ENCODE measurements at places on chromosomes 4 and X.

GRCh38 chr4:69546134-69546765 lies 50.5 kb upstream of the UGT2B4 start:
- DNase-seq, result no peak

DNA sequence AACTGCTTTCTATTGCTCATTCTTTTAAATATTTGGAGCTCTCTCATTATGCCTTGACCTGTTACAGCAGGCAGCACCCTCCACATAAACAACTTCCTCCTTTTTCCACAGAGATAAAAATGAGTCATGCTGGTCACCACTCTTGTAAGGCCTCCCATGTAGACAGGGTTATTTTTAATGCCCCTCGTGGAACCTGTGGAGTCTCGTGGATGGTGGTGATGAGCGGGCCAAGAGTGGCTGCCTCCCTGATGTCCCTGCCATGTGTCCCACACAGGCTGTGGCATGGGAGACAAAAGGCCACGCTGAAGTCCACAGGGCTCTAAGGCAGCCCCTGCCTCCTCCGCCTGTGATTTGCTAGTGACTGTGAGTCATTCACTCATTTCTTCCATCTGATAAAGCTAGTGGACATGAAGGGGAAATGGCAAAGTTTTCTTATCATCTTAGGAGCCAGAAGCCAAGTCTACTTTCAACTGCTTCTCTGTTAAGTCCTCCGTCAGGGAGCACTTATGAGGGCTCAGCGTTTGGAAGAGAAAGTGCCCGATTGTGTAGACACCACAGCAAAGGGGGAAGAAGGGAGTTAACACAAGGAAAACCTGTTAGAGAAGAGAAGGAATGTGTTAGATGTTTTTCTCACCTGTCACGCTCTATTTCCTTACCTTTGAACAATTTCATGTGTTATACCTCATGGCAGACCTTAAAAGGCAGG lies 121.6 kb upstream of the FAT1 start:
- no peak for DNase-seq

DNA sequence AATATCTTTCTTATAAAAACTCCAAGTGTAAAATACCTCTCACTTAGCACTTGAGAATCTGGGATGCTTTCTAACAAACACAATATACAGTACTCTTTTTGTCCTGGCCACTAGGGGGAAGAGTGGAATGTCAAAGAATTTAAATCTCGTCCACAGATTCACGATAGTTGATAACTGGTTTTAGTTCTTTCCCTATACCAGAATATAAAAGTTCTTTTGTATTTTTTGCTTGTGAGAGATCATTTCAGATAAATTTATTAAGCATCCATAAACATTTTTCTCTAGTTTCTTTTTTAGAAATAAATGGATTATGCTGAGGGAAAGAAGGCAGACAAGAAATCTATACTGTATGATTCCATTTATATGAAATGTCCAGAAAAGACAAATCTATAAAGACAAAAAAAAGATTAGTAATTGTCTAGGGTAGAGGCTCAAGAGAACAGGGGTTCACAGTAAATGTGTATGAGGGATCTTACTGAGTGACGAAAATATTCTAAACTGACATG lies 50.4 kb downstream of the MGARP start:
- peak; percentile 58 for DNase-seq

DNA sequence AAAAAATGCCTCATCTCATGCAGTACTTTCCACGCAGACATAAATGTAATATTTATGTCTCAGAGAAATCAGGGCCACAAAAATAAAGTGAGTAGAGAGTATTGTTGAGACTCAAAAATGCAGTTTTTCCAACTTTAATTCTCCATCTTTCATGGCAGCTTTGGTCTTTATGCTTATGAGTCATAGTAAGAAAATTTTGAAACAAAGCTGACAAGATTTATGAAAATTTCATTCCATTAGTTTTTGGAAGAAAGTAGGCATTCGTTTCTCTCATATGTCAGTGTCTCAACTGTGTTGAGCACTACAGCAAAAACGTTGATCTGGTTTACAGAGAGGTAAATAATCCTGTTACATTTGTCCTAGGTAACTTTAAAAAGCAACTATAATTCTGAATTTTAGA lies 656.8 kb downstream of the IQCM start:
- no peak for DNase-seq
